ENCODE measurements at places on chromosomes 5 and 9. TPM values are rescaled to one million over a fixed set of nuclear protein-coding genes. Genes with fewer than 3 reads are reported as not detected.

C9orf50 gene
- not detected for total RNA-seq

GFI1B gene
- not detected for total RNA-seq

CPLANE1 gene
- 12.4 TPM for total RNA-seq

DMRT3 gene
- not detected for total RNA-seq

DIRAS2 gene
- not detected for total RNA-seq

All from smooth muscle cell of the coronary artery (primary cell).